ENCODE measurements at places on chromosomes 11 and 22.

DNA sequence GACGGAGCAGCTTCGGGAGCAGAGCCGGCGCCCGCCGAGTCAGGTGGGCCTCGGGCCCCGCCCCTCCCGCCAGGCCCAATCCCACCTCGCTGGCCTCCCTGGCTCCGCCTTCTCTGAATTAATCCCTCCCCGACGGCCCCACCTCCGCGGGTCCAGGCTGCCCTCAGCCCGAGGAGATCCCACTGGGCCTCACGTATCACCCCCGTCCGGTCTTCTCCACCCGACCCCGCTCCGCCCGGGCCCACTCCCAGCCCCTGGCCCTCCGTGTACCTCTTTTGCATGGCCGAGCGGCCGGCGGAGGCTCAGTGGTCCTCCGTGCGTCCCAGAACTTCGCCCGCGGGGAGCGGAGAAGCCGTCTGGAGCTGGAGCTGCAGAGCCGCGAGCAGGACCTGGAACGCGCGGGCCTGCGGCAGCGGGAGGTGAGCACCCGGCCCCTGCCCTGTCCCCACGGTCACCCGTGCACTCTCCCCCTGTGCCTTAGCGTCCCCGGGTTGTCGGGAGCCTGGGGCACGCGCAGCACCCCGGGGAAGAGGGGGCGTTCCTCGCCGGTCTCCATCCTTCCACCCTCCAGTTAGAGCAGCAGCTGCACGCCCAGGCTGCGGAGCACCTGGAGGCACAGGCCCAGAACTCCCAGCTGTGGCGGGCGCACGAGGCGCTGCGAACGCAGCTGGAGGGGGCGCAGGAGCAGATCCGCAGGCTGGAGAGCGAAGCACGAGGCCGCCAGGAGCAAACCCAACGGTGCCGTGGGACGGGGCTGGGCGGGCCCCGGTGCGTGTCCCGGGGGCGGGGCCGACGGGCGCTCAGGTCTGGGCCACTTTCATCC lies 2.2 kb upstream of the CD151 start:
- DNase-seq, result peak; percentile 34

DNA sequence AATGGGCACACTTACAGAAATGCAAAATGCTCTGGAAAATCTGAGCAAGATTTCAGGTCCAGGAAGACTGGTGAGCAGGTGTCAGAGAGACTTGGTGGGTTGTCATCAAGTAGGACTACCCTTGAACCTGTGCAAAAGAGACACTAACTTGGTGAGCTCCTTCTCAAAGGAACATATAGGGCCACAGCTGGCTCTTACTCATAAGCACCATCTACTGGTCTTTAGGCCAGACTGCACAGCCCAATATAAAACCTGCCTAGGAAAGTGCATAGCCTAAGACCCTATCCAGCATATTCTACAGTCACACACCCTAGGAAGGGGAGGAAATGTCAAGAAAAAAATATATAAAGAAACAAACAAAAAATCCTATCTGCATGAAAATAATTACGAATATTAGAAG lies 18.2 kb upstream of the OR10W1 start:
- DNase-seq, result no peak

- no peak for DNase-seq
These were observed 3.5 kb downstream of the PGGHG start for GRCh38 chr11:292211-293121.

DNA sequence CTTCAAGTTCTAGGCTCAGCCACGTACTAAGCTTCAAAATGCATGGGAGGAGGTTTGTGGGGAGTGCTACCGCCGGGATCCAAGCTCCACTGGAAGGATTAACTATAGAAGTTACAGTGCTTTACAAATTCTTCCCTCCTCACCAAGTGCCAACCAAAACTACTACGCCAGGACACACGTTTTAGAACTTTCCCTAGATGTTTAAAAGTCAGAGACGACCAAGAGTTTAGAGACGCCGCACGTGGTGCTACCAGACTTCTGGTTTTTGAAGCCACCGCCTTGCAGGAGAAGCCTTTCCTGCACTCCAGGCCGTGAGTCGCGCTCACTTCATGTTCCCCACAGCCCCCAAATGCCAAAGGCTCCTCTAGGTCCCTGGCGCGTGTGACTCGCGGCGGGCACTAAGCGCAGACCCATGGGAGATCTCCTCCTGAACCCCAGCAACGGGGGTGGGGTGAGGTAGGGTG lies 734 bp downstream of the SNU13 start:
- no peak for DNase-seq

DNA sequence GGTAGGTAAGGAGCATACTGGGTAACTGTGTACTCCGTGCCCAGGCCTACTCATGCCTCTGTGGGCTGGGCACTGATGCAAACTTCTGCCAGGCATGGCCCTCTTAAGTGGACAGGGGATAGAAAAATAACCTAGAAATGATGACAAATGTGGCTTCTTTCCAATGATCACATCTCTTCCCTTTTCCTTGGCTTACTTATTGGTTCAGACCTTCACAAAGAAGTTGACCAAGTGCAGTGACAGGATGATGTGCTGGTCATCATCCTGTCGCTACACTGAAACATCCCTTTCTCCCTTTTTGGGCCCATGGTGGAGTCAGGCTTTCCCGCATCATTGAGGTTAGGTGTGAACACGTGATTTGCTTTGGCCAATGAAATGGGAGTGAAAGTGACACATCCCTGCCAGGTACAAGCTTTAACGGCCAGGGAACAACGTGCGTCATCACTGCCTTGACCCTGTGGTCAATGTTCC lies 31.8 kb upstream of the APOBEC3A start:
- no peak for DNase-seq

- no peak for DNase-seq
These were observed 81.4 kb downstream of the TRIM29 start for GRCh38 chr11:120056301-120057027.

- no peak for DNase-seq
These were observed 88.6 kb downstream of the ST3GAL4 start for GRCh38 chr11:126444072-126444471.

DNA sequence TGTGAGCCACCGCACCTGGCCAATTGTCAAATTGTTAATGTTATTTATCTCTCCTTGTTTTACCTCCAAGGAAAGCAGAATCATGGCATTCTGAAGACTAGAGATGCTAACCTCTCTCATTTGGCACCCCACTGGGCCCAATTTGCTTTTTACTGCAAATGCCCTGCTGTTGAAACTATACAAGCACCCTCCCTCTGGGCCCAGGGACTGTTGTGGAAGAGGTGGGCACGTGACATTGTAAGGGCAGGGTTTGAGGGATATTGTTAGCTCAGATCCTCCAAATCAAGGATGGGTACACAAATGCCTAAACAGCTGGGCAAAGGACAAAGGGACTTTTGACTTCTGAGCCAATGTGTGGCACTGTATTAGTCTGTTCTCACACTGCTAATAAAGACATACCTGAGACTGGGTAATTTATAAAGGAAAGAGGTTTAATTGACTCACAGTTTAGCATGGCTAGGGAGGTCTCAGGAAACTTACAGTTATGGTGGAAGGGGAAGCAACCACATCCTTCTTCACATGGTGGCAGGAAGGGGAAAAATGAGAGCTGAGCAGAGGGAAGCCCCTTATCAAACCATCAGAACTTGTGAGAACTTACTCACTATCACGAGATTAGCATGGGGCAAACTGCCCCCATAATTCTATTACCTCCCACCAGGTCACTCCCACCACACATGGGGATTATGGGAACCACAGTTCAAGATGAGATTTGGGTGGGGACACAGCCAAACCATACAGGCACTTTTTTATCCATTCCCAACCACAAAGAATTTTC lies 6.5 kb upstream of the ALDH3B2 start:
- no peak for DNase-seq

GRCh38 chr11:108870373-108871020 lies 205.6 kb downstream of the DDX10 start:
- no peak for DNase-seq

DNA sequence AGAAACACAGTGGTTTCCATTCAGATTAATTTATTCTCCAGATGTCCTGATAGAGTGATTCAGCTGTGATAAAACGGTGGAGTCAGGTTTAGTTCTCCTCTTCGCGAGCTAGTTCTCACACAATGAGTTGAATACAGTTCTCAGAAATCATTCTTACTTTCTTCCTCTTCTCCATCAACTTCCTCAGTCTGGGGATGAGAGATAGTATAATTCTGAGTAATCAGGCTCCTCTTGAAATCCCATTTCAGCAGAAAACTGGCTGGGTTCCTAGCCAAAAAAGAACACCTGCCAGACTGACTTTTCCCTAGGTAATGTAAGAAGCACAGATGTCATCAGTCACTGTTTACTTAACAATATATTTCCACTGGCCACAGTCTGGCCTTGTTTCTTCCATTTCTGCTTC lies 76.7 kb downstream of the SVIP start:
- DNase-seq, result no peak

GRCh38 chr11:69599502-69599901 lies 41.5 kb upstream of the CCND1 start:
- DNase-seq, result no peak

DNA sequence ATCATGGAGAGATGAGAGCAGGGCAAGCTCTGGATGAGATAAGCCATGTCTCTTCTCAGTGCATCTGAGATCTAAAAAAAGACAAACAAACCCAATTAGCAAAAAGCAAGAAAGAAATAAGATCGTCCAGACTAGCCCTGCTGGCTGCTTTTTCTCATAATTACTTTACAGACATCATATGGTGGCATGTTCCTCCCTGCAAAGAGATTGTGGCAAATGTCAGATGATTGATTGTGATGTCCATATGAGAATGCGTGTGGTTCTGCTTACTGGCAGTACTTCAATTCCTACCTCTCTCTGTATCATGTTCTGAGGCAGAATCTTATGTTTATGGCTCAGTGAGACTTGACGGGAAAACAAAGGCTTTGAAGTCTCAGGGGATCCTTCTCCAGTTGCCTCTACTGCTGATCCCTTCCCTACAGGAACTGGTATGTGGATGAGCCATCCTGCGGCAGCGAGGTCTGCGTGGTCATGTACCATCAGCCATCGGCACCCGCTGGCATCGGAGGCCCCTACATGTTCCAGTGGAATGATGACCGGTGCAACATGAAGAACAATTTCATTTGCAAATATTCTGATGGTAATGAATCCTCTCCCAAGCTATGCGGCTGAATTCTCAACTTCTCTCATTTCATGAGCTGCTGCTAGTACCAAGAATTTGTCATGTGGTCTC lies 8.8 kb downstream of the LAYN start:
- no peak for DNase-seq

GRCh38 chr22:23232094-23232905 lies 52.0 kb downstream of the BCR start:
- no peak for DNase-seq

DNA sequence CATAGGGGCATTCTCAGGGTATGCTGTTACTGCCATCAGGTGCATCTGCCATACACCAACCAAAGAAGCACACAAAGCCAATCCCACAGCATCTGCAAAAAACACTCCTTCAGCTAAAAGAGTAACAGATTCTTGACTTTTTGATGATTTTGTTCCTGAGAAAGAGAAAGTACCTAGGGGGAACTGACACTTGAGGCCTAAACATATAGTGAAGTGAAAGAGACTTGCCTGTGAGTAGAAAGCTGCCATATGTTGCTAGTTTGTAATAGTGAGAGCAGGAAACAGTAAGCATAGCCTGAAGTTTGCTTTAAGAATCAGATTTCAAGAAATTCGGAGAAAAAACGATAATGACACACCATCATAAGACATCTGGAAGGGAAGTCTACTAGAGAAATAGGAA lies 97.9 kb upstream of the CTSC start:
- no peak for DNase-seq

GRCh38 chr11:117915672-117916235 lies 13.4 kb downstream of the TMPRSS13 start:
- DNase-seq, result no peak

DNA sequence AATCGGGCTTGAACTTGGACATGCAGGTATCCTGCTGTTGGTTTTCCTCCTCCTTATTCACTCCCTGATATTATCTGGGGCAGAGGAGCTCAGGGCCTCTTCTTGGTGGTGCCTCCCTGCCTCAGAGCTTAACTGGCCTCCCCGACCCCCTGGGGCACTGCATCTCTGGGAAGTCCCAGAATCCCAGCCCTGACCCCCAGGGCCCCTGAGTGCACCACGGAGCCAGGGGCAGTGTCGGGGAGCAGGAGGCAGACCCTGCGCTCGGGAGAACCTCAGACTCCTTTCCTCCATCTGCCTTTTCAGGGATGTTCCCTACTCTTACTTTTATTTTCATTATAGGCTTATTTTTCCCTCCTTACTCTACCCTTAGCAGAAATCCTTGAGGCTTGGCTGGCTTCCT lies 537.0 kb downstream of the BRD1 start:
- DNase-seq, result no peak

GRCh38 chr11:36695111-36695510 lies 97.1 kb upstream of the RAG2 start:
- no peak for DNase-seq

DNA sequence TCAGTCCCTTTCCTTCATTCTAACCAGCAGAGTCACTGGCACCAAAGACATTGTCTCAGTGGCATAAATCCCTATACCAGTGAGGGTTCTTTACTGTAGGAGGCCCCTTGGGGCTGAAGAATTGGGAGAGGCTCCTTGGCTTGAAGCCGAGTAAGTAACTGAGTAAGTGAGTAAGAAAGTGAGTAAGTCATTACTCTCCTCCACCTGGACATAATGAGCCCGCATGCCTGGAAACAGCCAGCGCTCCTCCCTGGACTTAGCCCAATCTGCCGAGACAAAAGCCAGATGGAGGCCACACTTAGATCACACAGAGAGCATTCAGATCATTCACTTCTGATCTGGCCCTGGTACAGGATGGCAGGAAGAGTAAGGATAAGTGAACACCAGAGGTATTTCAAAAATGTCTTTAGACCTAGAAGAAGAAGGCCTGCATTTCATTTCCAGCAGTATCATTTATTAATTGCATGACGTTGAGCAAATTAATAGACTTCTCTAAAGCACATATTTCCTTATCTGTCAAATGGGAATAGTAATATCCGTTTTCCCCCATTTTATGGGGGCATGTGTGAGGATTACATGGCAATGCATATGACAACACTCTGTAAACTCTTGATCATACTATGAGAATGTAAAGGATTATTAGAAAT lies 8.2 kb upstream of the MICAL3 start:
- no peak for DNase-seq

DNA sequence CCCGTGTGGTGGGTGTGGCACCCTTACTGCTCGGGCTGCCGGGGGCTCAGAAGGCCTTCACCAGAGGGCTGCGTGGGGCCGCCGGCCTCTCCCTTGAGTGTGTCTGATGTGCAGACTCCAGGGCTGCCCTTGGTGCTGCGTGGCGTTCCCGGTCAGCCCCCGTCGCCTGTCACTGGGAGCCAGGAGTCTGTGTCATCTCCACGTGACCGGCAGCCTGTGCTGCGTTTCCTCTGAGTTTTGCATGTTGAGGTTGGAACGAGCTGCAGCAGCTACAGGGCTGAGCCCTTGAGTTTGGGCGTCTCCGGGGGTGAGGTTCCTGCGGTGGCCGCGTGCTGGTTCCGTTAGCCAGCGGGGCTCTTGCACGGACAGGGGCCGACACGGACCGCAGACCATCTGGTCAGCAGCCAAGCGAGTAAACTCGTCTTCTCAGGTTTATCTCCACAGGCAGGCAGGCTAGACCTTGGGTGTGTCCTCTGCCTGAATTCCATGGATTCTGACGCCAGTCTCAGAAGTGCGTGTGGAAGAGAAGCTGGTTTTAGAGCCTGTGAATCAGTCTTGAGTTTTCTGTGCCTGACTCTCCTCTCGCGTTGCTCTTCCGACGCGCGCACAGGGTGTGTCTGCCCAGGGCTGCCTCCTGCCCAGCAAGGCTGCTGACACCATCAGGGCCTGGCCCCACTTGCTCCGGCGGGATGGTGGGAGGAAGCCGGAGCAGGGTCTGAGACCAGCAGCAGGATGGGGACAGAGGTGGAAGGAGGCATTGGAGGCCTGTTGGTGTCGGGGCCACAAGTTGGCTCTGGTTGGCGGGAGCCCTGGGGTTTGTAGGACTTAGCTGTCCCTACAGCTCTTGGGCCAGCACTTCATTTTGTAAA lies 10.5 kb downstream of the PTDSS2 start:
- DNase-seq, result no peak
